Memory B cell (primary cell): ENCODE measurements at places on chromosomes 6 and 20.

GRCh38 chr20:31490752-31491151 lies 15.7 kb downstream of the REM1 start:
- DNase-seq, result no peak

- no peak for DNase-seq
Measured at GRCh38 chr6:89711801-89712200, 73.3 kb upstream of the LYRM2 start.

- no peak for DNase-seq
Measured at GRCh38 chr6:154319231-154319858, 37.3 kb downstream of the IPCEF1 start.

DNA sequence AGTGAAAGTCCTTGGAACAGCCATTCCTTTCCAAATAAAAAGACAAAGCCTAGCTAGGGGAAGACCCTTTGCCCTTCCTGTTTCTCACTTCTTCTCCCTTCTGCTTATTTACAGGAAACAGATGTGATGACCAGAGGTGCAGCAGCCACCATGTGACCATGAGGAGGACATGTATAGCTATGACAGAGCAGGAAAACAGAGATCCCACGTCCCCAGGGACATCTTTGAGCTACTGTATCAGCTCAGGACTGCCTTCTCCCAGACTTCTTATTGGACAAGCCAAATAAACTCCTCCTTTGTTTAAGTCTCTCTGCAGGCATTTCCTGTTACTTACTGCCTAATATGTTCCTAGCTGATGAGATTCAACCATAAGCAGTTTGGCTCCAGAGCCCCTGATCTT lies 133.1 kb upstream of the MLN start:
- DNase-seq, result no peak
